ENCODE measurements at places on chromosomes 7 and 10.

DNA sequence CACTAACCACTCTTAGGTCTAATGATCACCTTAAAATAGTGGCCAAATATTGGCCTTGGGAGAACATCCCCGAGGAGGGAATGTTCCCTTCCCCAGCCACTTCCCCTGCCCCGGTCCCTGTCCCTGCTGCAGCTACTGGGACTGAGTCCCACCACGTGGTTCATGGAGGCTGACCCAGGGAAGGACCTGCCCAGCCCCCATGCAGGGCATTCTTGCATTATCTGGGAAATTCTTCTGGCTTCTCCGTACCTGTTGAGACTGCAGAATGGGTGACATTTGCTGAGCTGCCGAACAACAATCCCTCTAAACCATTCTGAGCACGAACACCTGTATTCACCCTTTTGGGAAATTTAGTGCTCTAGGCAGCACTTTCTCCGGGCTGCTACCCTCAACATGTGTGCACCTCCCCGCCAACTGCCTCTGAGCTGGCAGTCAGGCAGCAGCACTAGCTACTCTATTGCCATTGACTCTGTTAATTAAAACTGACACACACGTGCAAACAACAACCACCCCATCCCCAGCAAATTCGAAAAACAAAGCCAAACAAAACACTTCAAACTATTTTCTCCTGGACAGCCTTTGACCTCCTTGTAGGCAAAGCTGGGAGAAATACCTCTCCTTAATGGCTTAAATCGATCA lies 567.4 kb upstream of the MKI67 start:
- DNase-seq = no peak

DNA sequence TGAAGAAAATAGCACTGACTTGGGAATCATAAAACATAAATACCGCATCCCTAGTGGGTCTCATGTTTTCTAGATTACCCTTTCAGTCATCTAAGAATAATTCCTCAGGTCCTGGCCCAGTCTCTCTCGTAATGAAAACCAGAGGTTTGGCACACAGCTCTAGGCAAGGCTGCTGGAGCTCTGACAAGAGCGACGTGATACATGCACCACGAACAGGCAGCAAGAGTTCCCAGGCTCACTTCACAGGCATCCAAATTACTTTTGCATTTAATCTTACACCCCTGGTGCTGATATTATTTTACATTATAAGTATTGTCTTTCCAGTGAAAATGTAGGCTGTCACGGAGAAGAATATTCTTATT lies 105.2 kb downstream of the THSD7A start:
- DNase-seq = no peak

DNA sequence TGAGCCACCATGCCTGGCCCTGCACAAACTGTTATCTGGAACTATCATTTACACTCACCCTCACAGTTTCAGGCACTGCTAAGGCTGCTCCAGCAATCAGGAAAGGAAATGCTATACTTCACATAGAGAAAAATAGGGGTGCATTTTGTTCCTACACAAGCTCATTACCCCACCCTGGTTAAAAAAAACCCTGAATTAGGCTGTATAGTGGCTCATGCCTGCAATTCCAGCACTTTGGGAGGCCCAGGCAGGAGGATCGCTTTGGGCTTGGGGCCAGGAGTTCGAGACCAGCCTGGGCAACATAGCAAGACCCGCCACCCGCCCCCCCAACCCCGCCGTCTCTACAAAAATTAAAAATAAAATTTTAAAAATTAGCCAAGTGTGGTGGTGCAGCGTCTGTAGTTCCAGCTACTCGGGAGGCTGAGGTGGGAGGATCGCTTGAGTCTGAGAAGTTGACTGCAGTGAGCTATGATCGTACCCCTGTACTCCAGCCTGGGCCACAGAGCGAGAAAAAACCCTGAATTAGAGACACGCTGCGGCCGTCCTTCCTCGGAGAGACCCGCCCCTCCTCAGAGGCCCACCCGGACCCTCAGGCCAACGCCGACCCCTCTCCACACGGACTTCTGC lies 539 bp downstream of the PTCD1 start:
- no peak for DNase-seq

DNA sequence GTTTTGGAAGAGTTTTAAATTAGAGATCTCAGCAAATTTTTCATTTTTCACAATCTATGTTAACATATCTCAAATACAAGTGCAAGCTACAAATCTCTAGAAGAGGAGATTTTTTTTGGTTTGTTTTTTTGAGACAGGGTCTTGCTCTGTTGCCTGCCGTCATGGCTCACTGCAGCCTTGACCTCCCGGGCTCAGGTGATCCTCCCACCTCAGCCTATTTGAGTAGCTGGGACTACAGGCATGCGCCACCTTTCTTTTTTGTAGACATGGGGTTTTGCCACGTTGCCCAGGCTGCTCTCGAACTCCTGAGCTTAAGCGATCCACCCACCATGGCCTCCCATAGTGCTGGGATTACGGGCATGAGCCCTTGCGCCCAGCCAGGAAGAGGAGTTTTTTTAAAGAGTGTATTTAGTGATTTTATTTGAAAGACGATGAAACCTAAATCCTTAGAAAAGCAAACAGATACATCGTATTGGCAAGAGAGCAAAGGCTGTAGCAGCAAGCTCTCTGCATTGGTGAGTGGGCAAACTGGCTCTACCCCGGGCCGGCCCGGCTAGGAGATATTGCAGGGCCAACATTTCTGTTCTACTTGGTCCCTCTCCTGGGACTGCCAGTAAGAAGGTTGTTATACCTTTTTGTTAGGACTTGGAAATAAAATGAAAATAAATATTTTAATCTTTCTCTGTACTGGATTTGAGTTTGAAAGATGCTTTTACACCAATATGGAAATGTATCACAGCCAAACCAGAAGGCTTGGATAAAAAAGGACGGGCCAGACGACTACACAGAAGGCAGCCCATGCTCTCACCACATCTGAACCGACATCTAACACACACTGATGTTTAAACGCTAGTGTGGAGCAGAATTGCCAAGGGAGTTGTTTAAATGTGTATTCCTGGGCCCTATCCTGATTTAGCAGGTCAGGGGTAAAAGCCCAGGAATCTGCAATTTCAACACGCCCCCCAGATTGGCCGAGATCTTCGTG lies 49.6 kb upstream of the RHEB start:
- no peak for DNase-seq

DNA sequence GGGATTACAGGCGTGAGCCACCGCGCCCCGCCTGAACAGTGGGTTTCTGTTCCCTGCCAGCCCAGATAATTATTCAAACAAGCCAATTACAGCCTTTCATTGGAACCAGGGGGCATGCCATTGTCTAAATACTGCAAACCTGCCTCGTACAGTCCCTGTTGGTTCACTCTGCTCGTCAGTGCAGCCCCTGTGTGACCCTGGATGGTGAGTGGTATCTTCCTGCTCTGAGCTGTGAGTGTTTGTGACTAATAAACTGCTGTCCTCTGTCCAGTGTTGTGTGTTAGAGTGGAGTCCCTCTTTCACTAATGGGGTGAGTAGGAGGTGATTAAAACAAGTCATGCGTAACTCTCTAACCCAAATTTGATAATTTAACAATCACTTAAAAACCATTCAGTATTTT lies 176.5 kb upstream of the FAM3C start:
- DNase-seq = no peak

- no peak for DNase-seq
Measured at GRCh38 chr10:79092292-79092896, 23.6 kb downstream of the ZMIZ1 start.

GRCh38 chr10:47335906-47336305 lies 12.3 kb upstream of the RBP3 start:
- DNase-seq = no peak
